ENCODE measurements at places on chromosomes 3 and 15. TPM values are rescaled to one million over a fixed set of nuclear protein-coding genes. Genes with fewer than 3 reads are reported as not detected.
A peak's percentile ranks its signal among the peaks of the same experiment; 100 is the strongest.

GRCh38 chr3:110526777-110527727 is 544.6 kb upstream of the NECTIN3 start:
- peak; percentile 12 for DNase-seq

GRCh38 chr3:126636436-126636835 is 18.5 kb downstream of the TXNRD3 start:
- no peak for DNase-seq

- no peak for DNase-seq
Observed at GRCh38 chr15:89991312-89991711, 9.8 kb upstream of the ZNF710 start.

DNA sequence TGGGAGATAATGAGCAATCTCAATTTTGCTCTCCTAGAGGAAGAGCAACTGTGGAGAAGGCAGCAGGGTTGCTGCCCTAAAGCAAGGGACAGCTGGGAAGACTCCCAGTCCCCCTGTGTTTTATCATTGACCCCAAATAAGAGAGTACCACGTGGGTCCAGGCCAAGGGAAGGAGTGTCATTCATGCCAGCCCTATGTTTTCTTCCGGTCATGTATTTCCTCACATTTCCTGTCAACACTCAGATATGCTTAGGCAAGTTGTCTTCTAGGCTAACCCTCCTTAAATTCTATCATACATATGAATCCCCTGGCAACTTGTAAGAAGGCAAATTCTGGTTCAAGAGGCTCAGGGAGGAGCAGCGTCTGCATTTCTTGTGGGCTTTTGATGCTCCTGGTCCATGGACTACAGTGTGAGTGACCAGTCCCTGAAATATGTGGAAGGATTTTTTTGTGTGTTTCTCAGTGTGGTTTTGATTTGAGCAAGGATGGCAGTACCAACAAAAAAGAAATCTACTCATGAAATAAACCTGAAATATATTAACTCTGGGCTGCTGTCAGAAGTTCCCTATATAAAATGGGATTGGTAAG is 31.9 kb upstream of the RPP14 start:
- DNase-seq: no peak

Gene ZNF662
- 10.3 TPM for total RNA-seq

Gene BLM
- total RNA-seq: 15.6 TPM
